ENCODE measurements at places on chromosomes 16 and 17.
A peak's percentile ranks its signal among the peaks of the same experiment; 100 is the strongest.

GRCh38 chr17:66904760-66905624 lies 59.5 kb upstream of the CACNG4 start:
- no peak for DNase-seq

DNA sequence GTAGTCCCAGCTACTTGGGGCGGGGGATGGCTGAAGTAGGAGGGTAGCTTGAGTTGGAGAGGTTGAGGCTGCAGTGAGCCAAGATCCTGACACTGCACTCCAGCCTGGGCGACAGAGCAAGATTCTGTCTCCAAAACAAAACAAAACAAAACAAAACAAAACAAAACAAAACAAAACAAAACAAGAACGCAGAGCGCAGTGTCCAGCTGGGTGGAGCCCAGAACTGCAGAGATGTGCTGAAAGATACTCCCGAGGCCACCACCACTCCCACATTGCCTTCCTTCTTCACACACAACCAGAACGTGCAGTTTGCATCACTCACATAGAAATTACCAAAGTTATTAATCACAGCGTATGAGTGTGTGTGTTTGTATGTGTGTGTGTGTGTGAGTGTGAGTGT lies 222.9 kb upstream of the ASIC2 start:
- no peak for DNase-seq

GRCh38 chr17:13490906-13491482 lies 110.7 kb downstream of the HS3ST3A1 start:
- no peak for DNase-seq

- no peak for DNase-seq
Measured at GRCh38 chr17:44960691-44961090, 7.4 kb downstream of the C1QL1 start.

DNA sequence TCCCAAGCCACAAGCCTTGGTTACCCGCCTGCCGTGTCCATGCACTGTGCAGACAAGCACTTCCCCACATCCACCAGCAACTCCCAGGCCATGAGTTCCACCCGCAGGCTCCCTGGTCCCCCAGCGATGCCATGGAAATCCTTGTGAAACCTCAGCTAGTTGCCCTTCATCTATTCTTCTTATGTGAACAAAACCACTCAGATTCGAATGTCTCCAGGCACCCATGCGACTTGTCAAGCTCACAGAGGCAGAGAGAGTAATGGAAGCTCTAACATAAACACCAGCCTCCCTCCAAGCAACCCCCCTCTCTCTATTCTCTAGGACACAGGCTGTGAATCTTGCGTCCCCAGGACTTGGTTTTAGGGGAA lies 182.6 kb downstream of the C16orf95 start:
- DNase-seq: no peak

GRCh38 chr16:21300309-21301167 lies 22.4 kb upstream of the CRYM start:
- peak; percentile 43 for DNase-seq

DNA sequence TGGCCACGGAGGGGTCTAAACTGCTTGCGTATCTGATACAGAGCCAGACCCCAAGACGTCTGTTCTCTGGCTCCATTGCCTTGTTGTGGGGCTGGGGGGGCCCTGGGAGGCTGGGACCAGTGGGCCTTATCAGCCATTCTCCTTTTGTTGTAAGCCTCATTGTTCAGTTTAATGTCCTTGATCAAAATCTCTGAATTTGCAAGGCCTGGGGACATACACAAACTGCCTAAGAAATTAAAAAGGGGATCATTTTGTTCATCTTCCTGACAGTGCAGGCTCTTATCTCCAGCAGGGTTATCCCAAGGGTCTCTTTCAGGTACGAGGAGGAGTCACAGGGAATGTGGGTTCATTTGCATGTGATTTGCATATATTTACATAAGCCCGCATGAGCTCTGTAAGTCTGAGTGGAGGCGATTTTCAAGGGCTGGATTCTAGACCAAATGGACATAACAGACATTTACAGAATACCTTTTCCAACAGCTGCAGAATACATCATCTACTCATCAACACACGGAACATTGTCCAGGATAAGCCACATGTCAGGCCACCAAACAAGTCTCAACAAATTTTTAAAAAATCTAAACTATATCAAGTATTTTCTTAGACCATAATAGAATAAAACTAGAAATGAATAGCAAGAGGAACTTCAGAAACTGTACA lies 269.8 kb downstream of the RBFOX1 start:
- no peak for DNase-seq

GRCh38 chr16:84220851-84221250 lies 19.0 kb downstream of the KCNG4 start:
- DNase-seq: no peak

DNA sequence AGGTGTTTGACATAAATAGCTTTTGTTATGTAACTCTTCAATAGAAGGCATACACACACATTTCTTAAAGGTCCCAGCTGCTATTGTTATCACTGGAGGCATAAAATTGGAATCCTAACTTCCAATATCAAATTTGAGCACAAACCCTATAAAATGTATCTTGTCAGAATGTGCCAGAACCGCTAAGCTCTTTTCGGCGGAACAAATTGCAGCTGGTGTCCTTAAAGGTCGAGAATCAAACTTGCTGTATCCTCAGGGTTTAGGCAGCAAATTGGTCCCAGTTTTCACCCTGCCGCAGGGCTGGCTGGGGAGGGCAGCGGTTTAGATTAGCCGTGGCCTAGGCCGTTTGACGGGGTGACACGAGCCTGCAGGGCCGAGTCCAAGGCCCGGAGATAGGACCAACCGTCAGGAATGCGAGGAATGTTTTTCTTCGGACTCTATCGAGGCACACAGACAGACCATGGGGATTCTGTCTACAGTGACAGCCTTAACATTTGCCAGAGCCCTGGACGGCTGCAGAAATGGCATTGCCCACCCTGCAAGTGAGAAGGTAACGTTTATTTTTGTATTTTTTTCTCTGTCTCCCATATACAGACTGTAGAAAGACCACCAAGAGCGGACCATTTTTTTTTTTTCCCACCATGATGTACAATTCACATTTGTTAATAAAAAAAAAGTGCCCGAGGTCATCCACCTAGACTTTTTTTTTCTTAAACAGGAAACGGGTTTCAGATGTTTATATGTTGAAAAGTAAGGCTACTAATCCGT lies 297.1 kb downstream of the IRF8 start:
- no peak for DNase-seq

GRCh38 chr17:4144422-4144747 lies 1.4 kb downstream of the CYB5D2 start:
- DNase-seq: no peak

GRCh38 chr17:55814377-55814776 lies 63.5 kb downstream of the PCTP start:
- no peak for DNase-seq

DNA sequence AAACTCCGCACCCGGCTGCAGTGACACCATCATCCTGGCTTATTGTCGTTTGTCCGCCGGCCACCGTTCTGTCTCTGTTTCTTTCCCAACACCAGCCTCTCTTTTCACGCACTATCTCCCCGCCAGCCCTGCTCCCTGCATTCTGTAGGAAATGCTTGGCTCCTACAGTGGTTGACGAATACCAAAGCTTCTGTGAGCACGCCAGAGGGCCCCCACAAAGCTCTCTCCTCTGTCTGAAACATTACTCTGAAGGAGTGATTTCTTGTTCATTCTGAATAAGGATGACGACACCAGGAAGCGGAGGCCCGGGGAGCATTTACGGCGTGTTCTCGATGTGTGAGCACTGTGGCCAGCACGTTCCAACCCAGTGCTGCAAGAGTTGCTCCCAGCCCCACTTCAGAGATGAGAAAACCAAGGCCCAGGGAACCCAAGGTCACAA lies 58.8 kb downstream of the ADCY9 start:
- no peak for DNase-seq

- no peak for DNase-seq
Measured at GRCh38 chr16:60203525-60204124, 1469.5 kb upstream of the GOT2 start.

- DNase-seq: no peak
Measured at GRCh38 chr17:30429155-30429554, 48.1 kb upstream of the GOSR1 start.

DNA sequence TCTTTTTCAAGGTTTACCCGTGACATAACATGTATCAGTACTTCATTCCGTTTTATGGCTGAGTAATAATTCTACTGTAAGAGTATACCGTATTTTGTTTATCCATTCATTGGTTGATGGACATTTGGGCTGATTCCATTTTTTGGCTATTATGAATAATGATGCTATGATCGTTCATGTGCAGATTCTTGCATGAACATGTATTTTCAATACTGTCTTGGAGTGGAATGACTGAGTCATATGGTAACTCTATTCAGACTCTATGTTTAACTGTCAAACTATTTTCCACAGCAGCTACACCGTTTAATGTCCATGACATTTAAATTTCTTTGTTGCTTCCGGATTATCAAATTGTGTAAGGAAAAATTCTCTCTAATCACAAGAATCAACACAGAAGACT lies 17.9 kb downstream of the BFAR start:
- DNase-seq: no peak

DNA sequence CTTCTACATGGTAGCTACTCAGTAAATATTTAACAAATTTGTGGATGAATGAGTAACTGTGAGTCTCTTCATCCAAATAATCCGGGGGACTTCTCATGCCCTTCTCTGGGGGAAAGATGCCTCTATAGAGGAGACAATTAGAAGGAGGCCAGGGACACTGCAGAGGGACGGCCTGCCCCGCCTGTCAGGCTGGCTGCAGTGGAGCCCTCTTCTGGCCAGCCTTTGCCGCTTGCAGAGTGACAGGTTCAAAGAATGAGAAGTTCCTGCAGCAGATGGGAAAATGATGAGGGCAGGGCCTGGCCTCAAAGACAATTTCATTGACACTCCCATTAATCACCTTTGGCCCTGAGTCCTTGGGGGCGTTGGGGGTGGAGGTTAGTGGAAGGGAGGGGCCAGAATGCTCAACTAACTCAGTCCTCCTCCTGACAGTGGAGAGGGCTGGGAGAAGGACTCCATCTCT lies 339.0 kb downstream of the MAF start:
- peak; percentile 47 for DNase-seq

DNA sequence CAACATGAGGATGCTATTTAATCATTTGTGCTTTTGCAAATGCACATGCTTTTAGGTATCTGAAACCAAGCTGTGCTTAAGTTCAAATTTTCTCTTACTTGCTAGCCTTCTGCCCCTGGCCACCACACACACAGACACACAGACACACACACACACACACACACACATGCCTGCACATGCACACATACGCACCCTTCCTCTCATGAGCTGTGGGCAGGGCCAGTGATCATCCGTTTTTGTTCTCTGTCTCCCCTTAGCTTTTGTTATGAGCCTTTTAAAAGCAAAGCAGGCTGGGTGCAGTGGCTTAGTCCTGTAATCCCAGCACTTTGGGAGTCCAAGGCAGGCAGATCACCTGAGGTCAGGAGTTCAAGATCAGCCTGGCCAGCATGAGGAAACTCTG lies 34.2 kb downstream of the CD300LF start:
- no peak for DNase-seq

GRCh38 chr17:19928299-19928698 lies 49.3 kb downstream of the AKAP10 start:
- DNase-seq: no peak

DNA sequence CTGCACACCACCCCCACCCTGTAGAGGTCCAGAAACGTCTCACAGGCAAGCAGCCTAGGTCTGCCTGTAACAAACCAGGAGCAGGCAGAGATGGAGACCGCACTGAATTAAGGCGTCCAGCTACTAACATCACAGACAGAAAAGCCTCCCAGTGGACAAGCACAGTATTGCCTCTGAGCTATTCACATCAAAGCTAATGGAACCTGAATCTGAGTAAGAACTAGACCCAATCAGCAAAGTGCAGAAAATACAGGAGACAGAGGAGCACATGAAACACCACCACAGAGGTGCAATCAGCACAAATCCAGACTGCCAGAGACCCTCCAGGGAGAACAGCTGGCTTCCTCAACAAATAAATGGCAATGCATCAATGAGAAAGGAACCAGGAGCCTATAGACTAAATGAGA lies 22.2 kb upstream of the PEMT start:
- DNase-seq: peak; percentile 29

DNA sequence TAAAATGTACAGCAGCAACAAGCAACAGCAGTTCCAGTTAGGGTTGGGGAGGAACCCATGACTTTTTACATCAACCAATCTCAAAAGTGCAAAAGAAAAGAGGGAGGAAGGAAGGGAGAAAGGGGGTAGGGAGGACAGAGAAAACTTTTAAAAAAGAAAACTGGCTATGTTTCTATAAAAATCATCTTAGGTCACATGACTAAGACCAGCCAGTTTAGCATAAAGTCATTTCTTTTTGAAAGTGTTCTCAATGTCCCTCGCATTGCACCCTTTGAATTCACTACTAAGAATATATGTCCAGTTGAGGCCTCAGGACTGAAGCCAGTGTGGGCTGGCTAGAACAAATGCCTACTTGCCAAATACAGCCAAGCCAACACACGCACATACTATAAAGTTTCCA lies 28.9 kb downstream of the DCUN1D3 start:
- DNase-seq: no peak

DNA sequence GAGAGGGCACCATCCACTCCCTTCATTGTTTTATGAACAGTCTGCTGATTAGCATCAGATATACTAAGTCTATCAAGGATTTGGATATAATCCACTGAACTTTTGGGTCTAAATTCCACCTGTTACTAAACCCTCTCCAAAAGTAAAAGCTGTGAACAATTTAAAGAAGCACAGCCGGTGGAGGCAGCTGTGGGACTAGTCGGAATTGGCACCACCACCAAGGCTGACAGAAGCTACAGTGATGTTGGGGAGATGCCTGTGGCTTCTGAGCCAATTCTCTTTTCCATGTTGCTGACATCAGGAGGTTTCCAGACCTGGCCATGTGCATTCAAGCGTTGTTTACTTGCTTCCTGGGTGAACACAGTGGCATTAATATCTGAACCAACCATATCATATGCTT lies 679.0 kb upstream of the CA10 start:
- DNase-seq: no peak

DNA sequence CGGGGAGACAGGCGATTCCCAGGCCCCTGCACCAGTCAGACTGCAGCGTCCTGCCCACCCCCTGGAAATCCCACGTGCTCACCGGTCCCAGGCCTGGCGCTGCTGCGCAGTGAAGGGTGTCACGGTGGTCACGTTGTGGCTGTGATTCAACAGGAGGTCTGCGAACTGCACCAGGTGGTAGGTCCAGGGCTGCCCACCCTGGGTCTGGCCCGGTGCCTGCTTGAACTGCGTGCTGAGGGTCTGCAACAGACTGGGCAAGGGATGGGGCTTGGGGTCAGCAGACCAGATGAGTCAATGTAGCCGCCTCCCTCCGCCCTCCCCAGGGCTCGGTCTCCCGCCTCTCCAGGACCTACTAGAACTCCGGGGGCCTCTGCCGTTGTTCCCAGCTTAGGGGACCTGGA lies 7.1 kb downstream of the MYBBP1A start:
- DNase-seq: no peak

DNA sequence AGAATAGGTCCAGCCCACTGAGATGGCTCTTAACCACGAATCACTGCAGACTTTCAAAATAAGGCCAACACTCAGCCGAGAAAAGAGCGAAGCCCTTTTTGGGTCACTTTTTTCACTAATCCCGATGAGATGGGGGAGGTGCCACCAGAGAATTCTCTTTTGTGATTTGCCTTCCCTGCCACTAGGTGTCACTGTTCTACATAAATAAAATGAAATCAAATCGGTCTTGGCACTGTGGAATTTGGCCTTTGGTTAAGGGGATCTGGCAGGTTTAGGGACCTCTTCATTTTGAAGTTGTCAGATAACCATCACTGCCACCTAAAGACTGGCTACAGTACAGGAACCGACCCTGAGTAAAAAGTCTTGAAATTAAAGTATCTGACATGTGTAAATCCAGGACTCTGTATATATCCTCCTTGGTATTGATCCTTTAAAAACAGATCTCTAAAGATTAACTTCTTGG lies 147.0 kb downstream of the HS3ST4 start:
- no peak for DNase-seq

Data from stimulated activated CD4-positive, alpha-beta T cell treated with anti-CD3 and anti-CD28 coated beads, Interleukin-12 subunit alpha, Interleukin-12 subunit beta, amount 100 ng/mL, for 4 hours (primary cell).